ENCODE measurements at places on chromosomes 5 and 9. TPM values are rescaled to one million over a fixed set of nuclear protein-coding genes. Genes with fewer than 3 reads are reported as not detected.

GRCh38 chr5:141326088-141326854 lies 4.0 kb upstream of the PCDHGA1 start:
- DNase-seq = peak; percentile 43

DNA sequence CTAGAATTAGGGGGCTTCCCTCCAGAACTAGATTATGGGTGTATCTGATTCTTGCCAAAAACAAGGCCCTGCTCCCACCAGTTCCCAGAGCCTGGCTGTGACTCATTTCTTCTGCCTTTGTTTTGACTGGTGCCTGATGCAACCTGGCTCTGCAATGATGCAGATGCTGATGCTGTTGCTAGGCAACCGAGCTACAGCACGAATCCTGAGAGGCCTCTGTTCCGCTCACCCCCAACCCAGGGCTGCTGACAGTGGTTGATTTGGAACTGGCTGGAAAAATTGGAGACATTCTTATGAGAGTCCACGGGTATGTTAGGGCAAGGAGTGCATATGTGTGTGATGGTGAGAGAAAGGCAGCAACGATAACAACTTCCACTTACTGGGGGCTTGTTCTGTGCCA lies 100.3 kb downstream of the NSG2 start:
- DNase-seq = no peak

DNA sequence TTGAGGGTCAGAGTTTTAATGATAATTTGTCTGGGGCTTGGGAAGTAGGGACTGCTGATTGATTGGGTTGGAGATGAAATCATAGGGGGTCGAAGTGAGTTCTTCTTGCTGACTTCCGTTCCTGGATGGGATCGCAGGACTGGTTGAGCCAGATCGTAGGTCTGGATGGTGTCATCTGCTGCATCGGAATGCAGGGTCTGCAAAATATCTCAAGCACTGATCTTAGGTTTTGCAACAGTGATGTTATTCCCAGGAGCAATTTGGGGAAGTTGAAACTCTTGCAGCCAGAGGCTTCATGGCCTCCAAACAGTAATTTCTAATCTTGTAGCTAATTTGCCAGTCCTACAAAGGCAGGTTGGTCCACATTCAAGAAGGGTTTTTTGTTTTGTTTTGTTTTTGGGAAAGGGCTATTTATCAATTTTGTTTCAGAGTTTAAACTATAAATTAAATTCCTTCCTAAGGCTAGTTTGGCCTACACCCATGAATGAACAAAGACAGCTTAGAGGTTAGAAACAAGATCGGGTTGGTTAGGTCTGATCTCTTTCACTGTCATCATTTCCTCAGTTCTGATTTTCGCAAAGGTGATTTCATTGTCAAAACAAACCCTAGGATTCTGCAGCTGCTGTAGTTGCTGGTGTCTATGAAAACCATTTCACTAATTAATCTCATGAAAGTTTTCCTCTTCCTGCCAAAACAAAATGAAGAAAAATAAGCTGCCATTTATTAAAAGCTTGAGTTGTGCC lies 388.0 kb downstream of the TMEM232 start:
- no peak for DNase-seq

- no peak for DNase-seq
Measured at GRCh38 chr5:84370176-84370575, 14.5 kb downstream of the EDIL3 start.

DNA sequence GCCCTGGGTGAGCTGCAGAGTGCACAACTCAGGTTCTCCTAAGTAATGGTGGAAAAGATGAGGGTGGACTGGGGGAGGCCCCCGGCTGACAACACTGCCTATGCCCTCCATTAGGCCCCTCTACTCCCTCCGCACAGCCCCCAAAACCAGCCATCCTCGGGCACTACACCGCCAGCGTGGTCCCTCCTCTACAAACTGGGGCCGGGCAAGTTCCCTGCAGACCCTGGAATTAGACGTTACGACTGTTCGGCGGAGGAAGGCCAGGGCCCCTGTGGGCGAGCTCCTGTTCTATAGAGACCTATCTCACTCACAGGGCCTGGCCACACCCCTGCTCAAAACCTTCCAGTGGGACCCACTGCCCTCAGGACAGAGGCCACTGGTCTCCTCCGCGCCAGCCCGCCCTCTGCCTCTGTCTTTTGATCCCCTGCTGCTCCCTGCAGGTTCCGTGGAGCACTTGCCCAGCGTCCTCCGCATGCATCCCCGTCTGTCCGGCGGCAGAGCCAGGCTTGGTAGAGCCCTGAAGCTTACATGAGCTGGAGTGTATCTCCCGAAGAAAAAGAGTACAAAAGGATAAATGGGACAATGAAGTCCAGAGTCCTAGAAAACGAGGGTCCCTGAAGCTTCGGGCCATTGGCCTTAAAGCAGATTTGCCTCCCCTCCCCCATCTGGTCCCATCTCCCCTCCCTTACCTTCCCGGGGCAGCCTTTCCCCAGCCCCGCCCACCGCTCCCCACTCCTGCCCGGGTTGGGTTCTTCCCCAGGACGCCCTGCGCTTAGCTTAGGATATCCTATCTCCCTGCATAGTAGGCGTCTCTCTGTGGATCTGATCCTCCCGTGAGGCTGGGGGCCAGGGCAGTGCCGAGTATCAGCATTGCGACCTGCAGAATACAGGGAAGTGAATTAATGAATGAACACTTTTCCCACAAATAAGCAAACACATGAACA lies 71.3 kb downstream of the HRH2 start:
- no peak for DNase-seq

DNA sequence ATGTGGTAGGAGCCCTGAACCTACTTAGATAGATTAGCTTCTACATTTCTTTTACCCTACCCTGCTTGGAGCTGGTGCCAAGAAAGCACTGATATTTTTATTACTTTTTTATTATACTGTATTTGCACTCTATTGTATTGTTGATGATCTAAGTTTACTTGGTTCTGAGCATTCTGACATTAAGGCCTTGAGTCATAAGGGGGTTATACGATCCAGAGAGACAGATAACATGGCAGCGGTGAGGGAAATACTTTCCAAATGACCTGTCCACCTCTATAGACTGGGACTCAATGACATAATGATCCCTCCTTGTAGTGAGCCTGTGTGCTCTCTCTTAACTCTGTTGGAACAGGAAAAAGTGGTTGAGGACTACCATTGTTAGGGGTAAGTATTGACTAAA lies 176.3 kb downstream of the MAN2A1 start:
- DNase-seq = no peak

DNA sequence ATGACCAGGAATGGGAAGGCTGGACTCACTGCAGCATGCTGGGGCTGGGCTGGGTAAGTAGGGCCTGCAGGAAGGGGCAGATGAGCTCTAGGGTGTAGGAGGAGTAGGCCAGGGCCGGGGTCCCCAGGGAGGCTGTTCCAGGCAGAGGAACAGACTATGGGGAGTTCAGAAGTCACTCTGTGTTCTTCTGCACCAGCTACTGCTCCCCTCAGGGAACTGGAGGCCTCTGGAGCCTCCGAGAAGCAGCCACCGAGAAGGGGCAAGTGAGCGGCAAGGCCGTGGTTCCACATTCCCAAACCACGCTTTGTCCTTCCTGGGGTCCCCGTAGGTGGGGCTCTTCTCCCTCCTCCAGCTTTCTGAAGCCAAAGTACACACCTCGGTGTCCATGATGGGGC lies 8.4 kb upstream of the SLC2A6 start:
- no peak for DNase-seq

DNA sequence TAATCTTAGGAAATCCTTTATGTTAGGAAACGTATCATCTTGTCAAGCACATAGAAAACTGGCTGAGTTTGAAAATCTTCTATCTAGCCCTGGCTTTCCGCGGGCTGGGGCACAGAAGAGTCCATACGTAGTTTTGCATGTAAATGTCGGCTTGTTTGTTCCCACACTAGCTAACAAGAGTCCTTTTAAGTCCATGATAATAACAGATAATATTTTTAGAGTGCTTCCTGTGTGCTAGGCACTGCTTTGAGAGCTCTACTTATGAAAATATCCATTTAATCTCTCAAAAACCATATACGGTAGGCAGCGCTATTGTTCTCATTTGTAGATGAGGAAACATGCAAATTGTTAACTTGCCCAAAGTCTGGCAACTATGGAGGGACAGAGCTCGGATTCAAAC lies 40.5 kb downstream of the FYB1 start:
- no peak for DNase-seq

ARID3C gene
- polyA plus RNA-seq = 0.13 TPM

DNA sequence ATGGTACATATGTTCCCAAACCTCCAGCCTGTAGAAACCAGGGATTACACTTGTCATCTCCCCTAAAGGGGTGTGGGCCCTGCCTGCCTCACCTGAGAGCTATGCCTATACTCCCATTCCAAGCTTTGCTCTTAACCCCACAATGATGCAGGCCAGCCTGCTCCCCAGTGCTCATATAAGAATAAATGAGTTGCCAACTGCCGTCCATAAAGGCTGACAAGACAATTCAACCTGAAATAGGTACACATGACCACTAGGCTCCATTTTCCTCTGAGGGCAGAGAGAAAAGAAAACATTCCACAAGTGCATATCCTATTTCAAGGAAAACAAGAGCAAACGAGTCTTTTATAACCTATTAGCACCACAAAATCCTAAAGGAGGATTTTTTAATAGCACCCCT lies 28.4 kb downstream of the SKP1 start:
- DNase-seq = no peak

- DNase-seq = peak; percentile 49
Measured at GRCh38 chr9:34047864-34048726, 592 bp downstream of the UBAP2 start.

SPINK5 gene
- polyA plus RNA-seq = 1.4 TPM

GRCh38 chr5:95331358-95331757 lies 46.5 kb upstream of the MCTP1 start:
- no peak for DNase-seq

TMEM141 gene
- 57.7 TPM for polyA plus RNA-seq

TAF11L5 gene
- polyA plus RNA-seq = not detected

SGCD gene
- polyA plus RNA-seq = 15.8 TPM

DNA sequence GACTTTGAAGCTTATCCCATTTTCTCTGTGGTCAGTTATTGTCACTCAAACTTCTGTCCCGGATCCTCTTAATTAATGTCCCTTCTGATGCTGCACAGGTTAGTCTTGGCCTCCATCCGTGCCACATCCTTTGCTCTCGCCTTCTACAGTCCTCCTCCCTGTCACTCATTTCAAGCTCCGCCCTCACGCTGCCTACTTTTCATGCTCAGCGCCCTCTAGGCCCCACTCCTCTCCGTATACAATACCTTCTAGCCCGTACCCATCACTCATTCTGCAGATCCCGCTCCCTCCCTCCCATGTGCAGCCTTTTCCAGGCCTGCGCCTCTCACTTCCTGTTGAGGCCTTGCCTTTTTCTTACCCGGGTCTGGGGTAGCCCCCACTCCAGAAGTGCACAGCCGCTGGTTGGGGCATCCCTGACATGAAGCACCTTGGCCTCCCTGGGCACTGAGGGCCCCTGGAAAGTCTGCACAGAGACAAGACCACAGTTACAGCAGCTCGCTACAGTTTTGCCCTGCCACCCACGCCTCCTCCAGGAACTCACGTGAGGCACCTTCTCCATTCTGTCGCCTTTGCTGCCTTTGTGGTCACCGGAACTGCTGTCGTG lies 88.5 kb upstream of the SLC25A48 start:
- DNase-seq = no peak

RUSC2 gene
- 14.9 TPM for polyA plus RNA-seq

LURAP1L gene
- polyA plus RNA-seq = 64.6 TPM

GRCh38 chr5:168920019-168920810 lies 341.0 kb upstream of the PANK3 start:
- DNase-seq = no peak

NIM1K gene
- 0.76 TPM for polyA plus RNA-seq

DNA sequence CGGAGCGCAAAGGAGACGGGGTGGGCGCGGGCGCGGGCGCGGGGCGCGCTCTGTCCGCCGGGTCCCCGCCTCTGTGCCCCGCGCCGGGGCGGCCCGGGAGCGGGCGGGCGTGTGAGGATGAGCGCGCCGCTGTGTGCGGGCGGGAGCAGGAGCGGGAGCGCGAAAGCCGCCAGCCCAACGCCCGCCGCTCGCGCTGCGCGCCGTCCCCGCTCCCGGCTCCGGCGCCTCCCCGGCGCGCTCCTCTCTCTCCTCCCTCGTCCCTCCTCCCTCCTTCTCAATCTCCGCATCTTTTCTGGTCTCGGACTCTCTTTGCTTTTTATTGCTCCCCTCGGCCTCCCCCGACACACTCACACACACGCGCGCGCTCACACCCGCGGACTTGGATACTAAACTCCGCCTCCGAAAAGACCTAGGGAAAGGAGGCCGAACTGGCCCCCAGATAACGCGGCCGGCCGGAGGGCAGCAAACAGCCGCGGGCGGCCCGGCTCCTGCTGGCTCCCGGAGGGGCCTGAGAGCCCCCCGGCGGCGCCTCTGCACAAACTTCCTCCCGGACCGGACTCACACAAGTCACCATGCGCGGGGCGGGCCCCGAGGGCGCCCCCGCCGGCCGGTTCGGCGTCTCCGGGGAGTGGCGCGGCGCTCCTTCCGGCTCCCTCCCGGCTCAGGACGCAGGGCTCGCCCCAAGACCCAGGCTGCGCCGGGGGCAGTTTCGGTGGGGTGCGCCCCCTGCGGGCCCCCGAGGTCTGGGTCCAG lies at the start of gene FIBCD1:
FIBCD1 (minus strand) TSS at position 596 of the 753 bp plus-strand sequence. CDS start 640 bp downstream, outside the sequence.
- DNase-seq = no peak

PCDHGA9 gene
- polyA plus RNA-seq = 5.1 TPM

GRCh38 chr9:74653410-74654080 lies 156.4 kb downstream of the RORB start:
- no peak for DNase-seq

DPYSL3 gene
- 69.3 TPM for polyA plus RNA-seq

- no peak for DNase-seq
Measured at GRCh38 chr9:120343416-120343815, 236.6 kb downstream of the CDK5RAP2 start.

NR5A1 gene
- not detected for polyA plus RNA-seq

DNA sequence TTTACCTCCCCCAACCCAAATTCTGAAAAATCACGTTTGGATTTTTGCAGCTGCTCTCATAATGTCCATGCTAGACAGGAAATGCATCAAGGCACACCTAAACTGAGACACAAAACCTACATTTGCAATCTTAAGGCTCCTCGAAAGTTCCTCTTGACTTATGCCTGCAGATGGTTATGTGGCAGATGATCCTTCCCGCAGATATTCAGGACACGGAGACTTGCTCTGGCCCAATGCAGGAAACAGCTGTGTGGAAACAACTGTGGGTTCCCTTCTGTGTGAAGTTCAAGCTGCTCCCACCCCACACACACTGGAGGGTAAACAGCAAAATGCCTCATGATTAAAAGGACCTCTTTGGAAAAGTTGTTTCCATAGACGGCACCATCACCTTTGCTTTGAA lies 253.8 kb downstream of the EBF1 start:
- DNase-seq = no peak

AQP7 gene
- polyA plus RNA-seq = 2.9 TPM

TXNDC8 gene
- polyA plus RNA-seq = not detected

- DNase-seq = no peak
Measured at GRCh38 chr5:76626738-76627137, 3.5 kb upstream of the F2RL2 start.

- no peak for DNase-seq
Measured at GRCh38 chr9:573691-574410, 267.6 kb upstream of the DMRT1 start.
